ENCODE measurements at places on chromosomes 3 and 15.

DNA sequence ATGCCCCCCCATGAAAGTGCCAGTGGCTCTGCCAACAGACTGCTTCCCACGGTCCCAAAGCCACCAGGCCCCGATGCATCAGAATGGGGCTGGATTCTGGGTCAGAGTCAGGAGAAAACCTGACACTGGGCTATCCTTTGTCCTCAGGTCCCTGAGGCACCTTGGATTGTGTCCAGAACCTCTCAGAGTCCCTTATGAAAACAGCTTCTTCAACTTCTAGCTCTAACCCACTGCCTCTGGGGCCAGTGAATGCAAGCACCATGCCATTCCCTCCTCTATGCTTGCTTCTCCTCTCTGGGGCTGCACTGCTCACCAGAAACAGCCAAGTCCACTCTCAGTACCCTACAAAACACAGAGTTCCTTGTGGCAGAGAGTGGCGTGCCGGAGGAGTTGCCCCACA is 9.9 kb downstream of the CRABP1 start:
- peak; percentile 27 for DNase-seq

DNA sequence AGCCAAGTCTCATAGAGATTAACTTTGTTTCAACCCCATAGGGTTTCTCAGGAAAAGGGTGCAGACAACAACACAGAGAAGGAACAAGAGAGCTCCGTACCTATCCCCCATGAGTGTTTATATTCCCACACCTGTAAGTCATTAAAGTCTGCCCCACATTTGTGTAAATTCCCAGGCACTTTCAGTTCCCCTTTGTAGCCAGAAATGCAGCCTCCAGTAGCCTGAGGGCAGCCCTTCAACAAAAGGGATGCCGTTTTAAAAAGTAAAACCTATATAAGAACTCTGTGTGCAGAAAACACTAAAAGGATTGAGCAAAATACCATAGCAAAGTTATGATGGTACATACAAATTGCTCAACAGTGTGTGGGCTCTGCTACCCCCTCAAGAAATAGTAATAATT is 59.7 kb upstream of the TMEM108 start:
- no peak for DNase-seq

GRCh38 chr15:40942337-40942854 is 10.9 kb upstream of the CHAC1 start:
- DNase-seq: no peak

DNA sequence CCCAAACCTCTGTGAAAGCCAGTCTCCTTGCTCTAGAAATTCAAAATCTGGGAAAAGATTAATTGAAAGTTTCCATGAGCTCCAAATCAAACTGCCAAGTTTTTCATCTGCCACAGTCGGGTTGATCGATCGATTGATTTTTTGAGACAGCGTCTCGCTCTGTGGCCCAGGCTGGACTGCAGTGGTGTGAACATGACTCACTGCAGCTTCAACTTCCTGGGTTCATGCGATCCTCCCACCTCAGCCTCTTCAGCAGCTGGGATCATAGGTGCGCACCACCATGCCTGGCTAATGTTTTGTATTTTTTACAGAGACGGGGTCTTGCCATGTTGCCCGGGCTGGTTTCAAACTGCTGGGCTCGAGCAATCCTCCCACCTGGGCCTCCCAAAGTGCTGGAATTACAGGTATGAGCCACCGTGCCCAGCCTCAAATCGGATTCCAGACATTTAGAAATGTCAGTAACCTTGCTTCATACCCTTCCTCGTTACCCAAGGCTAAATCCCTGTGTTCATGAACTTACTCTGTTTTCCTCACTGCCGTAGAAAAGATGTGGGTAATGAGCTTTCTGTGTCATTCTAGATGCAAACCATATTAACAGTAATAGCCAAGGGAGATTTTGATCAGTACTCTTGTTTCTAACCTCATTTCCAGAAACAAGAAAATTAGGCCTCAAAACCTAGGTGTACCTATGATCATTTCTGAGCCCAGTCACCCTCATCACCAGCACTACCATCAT is 105.9 kb upstream of the AKAP13 start:
- DNase-seq: no peak

DNA sequence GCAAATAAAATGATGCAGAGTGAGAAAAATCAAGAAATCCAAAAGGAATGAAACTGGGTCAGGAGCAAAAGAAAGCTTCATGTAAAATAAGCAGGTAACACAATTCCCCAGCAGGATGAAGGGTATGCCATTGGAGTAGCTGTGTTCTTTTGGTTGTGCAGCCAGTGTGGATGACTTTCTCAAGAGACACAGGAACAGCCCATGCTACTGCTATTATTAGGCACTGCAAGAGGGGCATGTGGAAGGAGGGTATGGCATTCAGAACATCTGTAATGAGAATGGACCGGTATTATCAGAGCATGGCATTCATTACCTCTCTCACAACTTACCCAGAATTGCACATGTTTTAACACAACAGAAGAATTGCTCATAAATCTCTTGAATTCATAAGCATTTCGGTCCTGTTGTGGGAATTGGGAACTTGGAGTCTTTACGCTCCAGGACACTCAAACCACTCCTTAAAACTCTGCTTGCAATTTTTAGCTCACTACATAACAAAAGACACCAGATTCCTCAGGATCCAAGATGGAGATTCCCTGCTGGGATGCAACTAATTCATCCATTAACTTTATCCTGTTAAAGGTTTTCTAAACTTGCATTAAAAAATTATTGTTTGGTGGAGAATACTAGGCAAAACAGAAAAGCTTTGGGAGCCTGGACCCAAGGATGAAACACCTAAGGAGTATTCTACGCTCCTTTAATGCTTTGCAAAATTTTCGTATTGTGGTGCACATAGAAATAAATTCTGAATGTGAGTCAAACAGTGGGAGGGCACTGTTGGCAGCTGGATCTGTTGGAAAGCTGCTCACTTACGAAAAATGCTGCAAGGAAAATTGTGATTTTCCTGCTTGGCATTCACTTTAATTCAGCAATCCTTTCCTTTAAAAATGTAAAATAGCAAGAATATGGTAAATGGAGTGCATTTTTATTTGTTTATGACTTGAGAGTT is 34.6 kb upstream of the CDIN1 start:
- no peak for DNase-seq

DNA sequence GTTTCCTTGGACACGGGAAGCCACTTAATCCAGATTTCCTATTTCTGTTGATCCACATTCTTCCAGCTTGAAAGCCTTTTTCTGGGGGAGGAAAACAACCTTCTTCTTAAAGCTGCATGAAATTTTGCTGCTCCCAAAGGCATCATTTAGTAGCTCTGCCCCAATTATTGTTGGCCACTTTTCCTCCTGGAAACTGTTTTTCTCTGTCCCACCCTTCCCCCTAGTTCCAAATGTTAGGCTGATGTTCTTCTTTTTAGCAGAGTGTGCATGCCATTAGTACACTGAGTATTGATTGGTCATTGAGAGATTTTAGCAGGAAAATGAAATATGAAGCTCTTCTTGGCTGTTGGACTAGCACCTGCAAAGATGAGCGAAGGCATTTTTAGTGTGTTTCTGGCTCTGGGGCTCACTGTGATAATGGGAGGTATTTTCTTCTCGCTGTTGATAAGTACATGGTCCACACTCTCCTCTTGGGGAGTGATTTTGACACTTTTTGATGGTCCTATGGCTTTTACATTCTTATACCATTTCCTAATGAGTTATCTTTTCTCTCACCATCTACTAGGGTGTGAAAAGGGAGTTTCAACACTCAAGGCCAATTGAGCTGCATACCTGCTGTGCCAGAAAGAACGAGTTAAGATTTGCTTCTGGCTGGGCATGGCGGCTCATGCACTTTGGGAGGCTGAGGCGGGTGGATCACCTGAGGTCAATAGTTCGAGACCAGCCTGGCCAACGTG is 200.5 kb downstream of the PTPRG start:
- no peak for DNase-seq

DNA sequence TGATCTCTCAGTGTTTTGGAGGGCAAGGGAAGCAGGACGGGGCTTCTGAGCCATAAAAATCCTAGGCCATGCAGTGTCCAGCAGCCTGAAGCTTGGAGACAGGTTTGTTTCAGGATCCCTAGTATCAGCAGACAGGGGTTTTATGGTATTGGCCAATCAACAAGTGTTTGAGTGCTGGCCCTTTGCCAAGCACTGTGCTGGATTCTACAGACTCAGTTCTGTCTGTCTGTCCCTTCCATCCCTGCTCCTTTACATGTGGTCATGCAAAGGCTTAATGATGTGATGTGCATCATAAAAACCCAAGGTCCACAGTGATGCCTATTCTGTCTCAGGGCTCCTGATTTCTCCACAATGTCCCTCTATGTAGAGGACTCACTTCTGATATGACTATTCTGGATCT is 184.1 kb downstream of the LRTM1 start:
- DNase-seq: no peak

- DNase-seq: no peak
Observed at GRCh38 chr3:15683253-15683652, 81.7 kb downstream of the BTD start.

- peak; percentile 32 for DNase-seq
Observed at GRCh38 chr3:54120657-54121413, 1.5 kb upstream of the CACNA2D3 start.

- DNase-seq: no peak
Observed at GRCh38 chr3:105493305-105493892, 126.7 kb downstream of the ALCAM start.

DNA sequence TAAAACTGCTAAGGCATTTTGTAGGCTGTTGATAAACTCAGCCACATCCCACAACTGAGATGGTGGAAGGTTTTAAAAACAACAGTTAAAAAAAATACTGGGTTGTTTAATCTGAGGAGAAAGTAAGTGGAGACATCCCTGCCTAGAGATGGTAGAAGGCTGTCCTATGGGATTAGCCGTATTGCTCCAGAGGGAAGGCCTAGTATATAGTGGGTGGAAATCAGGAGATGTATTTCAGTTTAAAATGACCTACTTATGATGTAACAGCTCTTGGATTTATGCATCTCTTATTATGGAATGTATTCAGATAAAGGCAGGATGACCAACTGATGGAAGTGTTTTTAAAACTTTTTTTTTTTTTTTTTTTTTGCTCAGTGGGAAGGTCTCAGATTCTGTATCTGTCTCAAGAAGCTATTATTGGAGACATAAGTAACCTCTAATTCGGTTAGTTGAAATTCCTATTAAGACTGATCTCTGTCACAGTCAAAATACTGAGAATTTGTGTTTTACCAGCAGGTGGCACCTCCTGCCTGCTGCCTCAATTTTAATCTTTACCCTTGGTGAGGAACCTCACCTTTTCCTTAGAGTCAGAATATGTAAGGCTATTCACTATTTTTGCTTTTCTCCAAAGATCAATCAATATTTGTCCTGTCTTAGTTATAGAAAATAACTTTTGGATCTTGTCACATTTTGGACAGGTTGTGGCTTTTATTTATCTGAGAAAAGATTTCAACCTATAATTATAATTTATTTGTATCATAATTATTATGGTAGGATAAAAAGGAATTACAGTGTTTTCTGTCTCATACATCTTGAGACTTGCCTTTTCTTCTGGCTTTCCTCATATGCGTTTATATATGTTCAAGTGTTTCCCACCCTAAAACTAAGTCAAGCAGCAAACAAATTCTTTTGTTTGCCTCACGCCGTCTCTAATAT is 63.0 kb downstream of the VPS8 start:
- peak; percentile 10 for DNase-seq

GRCh38 chr3:39272191-39272590 is 7.6 kb downstream of the CX3CR1 start:
- no peak for DNase-seq

- DNase-seq: no peak
Observed at GRCh38 chr3:115996420-115997108, 373.3 kb downstream of the GAP43 start.

GRCh38 chr3:172546105-172546504 is 22.9 kb upstream of the TNFSF10 start:
- no peak for DNase-seq

- DNase-seq: no peak
Observed at GRCh38 chr15:69320977-69321554, 22.4 kb downstream of the PAQR5 start.

GRCh38 chr15:42343596-42344232 is 15.6 kb upstream of the CAPN3 start:
- no peak for DNase-seq

- peak; percentile 10 for DNase-seq
Observed at GRCh38 chr15:66763186-66764071, 61.4 kb downstream of the SMAD6 start.

- DNase-seq: no peak
Observed at GRCh38 chr3:139134678-139135372, 90.1 kb upstream of the PRR23C start.

DNA sequence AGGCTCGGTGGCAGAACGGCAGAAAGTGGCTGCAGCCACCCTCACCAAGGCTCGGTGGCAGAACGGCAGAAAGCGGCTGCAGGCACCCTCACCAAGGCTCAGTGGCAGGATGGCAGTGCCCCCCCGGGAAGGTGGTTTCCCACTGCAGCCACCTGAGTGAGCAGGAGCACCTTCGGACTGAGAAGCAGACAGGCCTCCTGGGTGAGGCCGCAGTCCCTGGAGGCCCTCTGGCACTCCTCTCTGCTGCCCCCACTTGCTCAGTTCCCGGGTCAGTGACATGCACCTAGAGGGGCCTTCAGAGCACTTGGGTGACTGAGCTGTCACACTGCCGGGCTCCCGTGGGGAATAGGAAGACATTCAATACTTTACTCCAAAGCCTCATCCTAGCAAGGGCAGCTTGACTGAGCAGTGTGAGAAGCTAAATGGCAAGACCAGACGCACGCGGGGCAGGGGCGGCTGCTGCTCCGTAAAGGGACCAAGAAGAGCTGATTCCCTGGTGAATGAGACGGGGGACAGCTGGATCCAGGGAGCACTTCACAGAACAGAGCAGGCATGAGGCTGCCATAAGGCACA is 62.7 kb downstream of the PCSK6 start:
- no peak for DNase-seq

GRCh38 chr3:185797108-185797881 is 27.5 kb downstream of the IGF2BP2 start:
- DNase-seq: no peak

DNA sequence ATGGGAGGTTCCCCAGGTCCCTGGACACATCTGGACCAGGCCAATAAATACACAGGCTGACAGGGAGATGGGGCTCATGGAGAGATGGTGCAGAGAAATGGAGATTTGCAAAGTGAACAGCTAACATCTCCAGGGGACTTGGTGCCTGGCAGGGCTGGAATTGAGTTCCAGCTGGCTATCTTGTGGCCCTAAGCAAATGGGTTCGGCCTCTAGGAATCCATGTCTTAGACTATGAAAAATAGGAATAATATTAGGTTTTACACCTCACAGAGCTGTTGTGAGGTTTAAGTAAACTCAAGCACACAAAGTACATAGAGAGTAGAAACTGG is 82.9 kb upstream of the SPATA12 start:
- DNase-seq: no peak

- DNase-seq: no peak
Observed at GRCh38 chr3:100562224-100562857, 47.1 kb upstream of the ADGRG7 start.

Measured in NCI-H2029 treated with DMSO at 0.1 percent for 48 hours (cell line).